ENCODE measurements at places on chromosomes 7 and 10. TPM values are rescaled to one million over a fixed set of nuclear protein-coding genes. Genes with fewer than 3 reads are reported as not detected.

The CH25H gene
- total RNA-seq, result 4.1 TPM

The CTAGE4 gene
- 9.1 TPM for total RNA-seq

The PLPP4 gene
- 5.3 TPM for total RNA-seq

The INHBA gene
- 6.5 TPM for total RNA-seq

The NOS3 gene
- total RNA-seq, result 3.5 TPM

The GIMAP8 gene
- total RNA-seq, result 5.4 TPM

The GARS1 gene
- 54.4 TPM for total RNA-seq

The CAMK1D gene
- 14.0 TPM for total RNA-seq

The COL1A2 gene
- total RNA-seq, result 8,355 TPM

The ASZ1 gene
- total RNA-seq, result not detected

The HK1 gene
- 50.6 TPM for total RNA-seq

The FBXO24 gene
- 0.20 TPM for total RNA-seq

The CPA1 gene
- 0.79 TPM for total RNA-seq

The SEC23IP gene
- 17.1 TPM for total RNA-seq

The ITPRID1 gene
- total RNA-seq, result 1.8 TPM

The HERPUD2 gene
- total RNA-seq, result 18.5 TPM

The ABCC2 gene
- 2.1 TPM for total RNA-seq

The SCIN gene
- total RNA-seq, result 0.99 TPM

The CAV1 gene
- 243 TPM for total RNA-seq

The ARHGEF5 gene
- 14.3 TPM for total RNA-seq

The NEBL gene
- 29.3 TPM for total RNA-seq

The CDK1 gene
- total RNA-seq, result 40.3 TPM

The NME8 gene
- 0.79 TPM for total RNA-seq

The GIMAP4 gene
- total RNA-seq, result 19.1 TPM

The HACD1 gene
- 13.0 TPM for total RNA-seq

The ASIC3 gene
- 0.39 TPM for total RNA-seq

The ABCB1 gene
- 1.1 TPM for total RNA-seq

The ZPBP gene
- total RNA-seq, result not detected

The VIPR2 gene
- total RNA-seq, result 0.99 TPM

The RADIL gene
- total RNA-seq, result 2.2 TPM

The NYAP1 gene
- total RNA-seq, result 1.7 TPM

The HKDC1 gene
- total RNA-seq, result 0.10 TPM

The H2BK1 gene
- total RNA-seq, result not detected

The MYL7 gene
- 2.0 TPM for total RNA-seq

The CCDC172 gene
- not detected for total RNA-seq

The NAT16 gene
- not detected for total RNA-seq

The ZNF467 gene
- 3.6 TPM for total RNA-seq
